ENCODE measurements at places on chromosomes 16 and 17.

DNA sequence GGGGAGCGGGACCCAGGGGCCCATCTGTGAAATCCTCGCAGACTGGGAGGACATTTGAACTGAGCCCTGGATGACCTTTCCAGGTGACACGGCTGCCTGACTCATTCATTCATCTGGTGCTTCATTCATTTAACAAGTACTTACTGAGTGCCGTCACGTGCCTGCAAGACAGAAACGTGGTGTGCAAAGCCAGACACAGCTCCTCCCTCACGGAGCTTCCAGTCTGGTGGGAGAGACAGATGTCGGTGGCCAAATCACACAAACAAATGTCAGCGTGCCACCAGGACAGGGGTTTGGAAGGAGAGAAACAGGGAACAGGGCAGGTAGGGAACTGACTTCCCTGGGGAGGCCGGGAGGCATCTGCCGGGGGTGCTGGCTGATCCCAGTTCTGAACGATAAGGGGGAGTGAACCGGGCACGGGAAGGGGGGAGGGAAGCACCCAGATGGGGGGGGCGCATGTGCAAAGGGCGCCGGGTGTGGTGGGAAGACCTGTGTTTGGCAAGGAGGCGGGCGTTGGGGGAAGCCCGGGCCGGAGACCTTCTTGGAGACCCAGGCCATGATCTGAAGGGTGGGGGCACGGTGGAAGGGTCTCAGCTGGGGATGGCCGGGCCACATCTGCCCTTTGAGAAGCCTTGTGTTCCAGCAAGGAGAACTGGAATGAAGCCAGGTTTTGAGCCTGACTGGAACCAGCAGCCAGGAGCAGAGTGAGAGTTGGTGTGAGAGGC, 93.6 kb upstream of the CIBAR2 start:
- DNase-seq = no peak

- DNase-seq = no peak
Observed at GRCh38 chr17:20127360-20128035, 118.3 kb downstream of the SPECC1 start.

GRCh38 chr16:7482032-7482431, 149.4 kb downstream of the RBFOX1 start:
- DNase-seq = no peak

- DNase-seq = no peak
Observed at GRCh38 chr17:348692-349425, 3.7 kb downstream of the RPH3AL start.

GRCh38 chr16:2771496-2772402, 5.3 kb downstream of the ELOB start:
- no peak for DNase-seq

GRCh38 chr17:79220713-79221291, 146.2 kb downstream of the ENGASE start:
- no peak for DNase-seq

- DNase-seq = no peak
Observed at GRCh38 chr16:734981-735881, 5.6 kb downstream of the CIAO3 start.

DNA sequence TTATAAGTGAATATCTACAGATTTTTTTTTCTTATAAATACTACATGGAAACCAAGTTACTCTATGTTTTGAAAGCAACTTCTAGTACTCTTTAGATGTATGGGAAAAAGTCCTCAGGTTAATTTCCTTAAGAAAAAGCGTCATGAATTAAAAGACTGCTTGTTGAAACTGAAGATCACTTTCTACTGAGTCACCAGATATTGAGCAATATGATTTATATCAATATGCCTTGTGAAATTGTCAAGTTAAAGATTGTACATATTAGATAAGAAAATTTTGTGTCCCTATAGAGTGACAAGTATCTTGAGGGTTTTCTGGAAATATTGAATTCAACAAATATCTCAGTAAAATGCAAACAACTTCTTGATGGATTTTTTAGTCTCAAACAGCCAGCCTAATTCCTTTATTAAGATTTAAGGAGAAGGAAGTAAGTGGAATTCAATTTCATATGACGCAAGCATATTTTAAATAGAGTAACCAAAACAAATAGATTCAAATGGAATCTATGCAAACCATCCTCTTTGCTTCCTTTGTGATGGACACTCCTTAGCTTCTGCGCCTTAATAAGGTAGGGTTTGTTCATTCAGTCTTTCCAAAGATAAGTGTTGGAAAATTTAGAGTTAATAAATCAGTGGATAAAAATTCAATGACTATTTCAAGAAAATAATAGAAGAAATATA, 16.6 kb downstream of the KRT12 start:
- DNase-seq = no peak

- DNase-seq = no peak
Observed at GRCh38 chr16:81601601-81602255, 157.1 kb downstream of the CMIP start.

DNA sequence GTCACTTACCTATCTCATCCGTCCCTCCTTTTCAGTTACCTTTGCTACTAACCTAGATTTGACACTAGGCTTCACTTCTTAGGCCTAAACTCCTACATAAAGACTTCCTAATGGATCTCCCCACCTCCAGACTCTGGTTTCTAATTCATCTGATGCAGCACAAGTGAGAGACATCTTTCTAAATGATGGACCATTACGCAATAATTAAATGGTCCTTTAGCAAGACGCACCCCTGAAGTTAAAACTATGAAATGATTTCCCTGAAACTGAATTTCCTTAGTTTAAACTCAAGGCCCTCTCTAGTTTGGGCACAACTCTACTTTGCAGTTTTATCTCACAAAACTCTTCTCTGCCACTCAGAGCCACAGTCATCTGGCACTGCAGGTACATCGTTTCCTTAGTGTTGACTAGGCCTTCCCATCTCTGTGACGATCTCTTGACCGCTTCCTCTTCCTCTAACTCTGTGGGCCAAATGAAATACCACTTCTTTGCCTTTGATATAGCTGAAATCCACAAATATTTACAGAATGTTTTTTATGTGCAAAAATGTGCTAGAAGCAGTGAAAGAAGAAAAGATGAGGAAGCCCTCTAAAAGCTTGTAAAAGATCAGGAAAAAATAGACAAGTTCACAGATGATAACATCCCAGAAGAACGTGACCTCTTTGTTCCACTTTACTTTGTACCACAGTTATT, 3.3 kb downstream of the SYNRG start:
- DNase-seq = no peak

GRCh38 chr17:57045868-57046704, 39.0 kb upstream of the AKAP1 start:
- no peak for DNase-seq

- no peak for DNase-seq
Observed at GRCh38 chr17:74452033-74452840, 14.2 kb upstream of the CD300A start.

DNA sequence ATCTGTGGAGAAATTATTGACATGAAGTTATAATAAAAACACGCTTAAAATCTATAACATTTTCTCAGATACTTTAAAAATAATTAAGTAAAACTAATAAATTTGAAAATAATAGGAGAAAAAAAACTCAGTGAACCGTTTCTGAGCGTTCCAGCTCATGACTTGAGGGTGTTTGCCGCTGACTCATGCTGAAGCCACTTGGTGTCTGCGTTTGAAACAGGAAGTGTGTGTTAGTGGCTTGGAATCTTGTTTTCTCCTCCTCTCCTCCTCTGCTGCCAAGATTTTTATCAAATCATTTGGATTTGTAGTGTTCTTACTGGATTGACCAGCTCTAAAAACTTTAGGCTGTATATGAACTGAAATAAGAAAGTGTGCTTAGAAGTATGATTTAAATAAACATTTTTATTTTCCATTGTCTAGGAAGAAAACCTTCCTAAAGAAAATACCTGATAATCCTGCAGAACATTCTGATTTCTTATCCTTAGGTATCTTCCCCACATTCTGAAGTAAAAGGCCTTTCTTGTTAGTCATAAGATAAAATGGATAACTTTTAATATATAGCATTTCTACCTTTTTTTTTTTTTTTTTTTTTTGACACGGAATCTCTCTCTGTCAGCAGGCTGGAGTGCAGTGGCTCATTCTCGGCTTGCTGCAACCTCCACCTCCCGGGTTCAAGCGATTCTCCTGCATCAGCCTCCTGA, 30.8 kb downstream of the USP10 start:
- no peak for DNase-seq

DNA sequence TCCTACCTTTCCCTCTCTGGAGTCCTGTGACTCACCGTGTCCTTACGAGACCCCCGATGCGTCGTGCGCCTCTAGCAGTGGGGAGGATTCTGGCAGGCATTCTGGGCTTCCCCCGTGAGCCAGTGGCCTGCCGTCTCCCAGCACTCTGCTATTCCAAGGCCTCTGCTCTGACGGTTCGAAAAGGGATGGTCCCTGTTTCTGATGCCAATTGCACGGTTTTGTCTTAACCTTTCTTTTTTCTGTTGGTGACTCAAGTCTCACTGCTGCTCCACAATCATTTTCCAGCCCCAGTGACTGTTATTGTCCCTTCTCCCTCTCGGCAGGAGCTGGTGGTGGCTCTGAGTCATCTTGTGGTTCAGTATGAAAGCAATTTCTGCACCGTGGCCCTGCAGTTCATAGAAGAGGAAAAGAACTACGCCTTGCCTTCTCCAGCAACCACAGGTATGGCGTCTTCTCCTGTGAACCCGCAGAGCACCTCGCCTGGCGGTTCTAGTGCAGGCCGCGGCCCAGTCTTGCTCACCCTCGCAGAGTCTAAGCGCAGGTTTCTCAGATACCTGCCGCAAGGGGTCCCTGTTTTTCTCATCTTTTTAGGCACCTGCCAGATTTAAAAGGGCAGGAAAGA, 100.1 kb upstream of the CHMP6 start:
- peak; percentile 43 for DNase-seq

- no peak for DNase-seq
Observed at GRCh38 chr16:15953477-15953876, 4.1 kb downstream of the ABCC1 start.

- DNase-seq = peak; percentile 26
Observed at GRCh38 chr16:31458073-31458843, 1.0 kb upstream of the ARMC5 start.

DNA sequence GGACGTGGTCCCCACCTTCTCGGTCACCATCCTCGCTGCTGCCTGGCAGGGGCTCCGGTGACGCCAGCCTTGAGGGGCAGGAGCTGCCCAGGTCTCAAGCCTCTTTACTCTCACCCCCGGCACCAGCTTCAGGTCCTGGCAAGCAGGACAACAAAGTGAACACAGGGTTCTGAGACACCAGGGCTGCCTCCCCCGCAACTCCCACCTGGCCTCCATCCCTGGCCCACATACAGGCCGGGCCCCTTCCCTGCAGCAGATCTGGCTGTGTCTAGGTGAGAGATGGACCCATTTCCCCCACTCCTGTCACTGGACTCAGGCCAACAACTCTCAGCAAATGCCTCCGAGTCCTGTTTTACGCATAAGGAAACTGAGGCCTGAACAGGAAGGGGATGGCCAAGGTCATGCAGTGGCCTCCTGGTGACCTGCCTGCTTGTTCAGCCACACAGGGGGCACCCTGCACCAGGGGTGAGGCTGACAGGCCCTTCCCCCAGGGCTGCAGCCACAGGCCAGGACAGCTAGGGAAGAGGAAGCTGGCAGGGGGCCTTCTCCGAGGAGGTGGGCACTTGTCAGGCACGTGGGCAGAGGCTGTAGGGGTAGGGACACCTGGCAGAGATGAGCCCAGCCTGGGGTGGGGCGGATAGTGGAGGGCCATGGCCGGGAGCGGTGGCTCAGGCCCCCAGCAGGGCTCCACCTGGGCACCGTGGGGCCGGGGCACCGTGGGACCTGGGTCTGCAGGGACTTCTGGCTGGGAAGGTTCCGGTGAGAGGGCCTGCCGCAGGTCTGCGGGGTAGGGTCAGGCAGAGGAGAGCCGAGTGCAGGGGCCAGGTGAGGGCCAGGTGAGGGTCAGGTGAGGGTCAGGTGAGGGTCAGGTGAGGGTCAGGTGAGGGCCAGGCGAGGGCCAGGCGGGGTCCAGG, 46.7 kb upstream of the PVALEF start:
- no peak for DNase-seq

DNA sequence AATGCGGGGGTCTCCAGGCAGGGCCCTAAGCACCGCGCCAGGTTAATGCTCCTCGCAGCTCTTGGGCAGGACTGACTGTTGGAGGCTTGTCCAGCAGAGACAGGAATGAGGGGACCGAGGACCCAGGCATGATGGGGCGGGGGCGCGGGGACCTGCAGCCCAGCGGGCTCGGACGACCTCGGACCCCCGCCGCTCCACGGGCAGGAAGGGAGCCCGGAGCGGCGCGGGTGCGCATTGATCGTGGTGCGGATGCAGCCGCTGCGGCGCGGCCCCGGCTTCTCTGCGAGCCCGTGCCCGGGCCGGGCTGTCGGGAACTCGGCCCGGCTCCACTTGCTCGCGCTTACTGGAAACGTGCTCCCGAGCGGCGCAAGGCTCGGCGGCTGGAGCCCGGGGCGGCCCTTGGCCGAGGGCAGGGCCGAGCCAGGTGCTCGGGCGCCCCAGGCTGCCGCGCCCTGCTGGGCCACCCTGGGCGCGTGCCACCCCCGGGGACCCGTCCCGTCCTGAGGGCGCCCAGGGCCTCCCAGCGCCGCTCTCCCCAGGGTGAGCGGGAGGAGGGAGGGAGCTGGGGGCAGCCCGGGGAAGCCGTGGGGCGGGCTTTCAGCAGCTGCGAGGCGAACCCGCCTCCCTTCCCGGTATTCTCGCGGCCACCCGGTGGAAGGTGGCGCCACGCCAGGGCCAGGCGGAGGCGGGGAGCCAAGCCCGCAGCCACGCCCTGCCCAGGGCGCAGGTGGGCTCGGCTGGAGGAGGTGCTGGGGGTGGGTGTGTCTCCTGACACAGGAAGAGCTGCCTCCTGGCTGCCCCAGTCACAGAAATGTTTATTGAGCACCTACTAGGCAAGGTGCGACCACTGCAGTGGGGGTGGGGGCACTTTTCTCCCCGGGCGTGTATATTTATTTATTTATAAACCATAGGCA, 45.9 kb downstream of the SOCS3 start:
- DNase-seq = peak; percentile 50

GRCh38 chr17:76434870-76435269, 18.1 kb downstream of the UBE2O start:
- DNase-seq = no peak

DNA sequence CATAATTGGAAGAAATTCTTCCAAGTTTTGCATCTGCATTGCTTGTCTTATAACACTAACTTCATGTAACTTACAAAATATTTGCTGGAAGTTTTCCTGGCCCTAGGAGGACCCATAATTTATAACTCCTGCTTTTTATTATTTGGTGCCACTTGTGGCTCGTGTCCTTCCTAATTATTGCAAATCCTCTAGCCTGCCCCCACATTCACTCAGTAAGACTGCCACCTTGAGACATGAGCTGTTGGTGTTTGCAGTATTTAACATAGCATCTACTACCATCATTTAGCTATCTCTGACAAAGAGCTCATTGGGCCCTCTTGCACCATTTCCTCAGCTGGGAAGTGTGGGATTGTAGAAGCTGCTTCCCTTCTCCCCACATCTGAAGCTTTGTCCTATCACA, 49.5 kb downstream of the FTO start:
- DNase-seq = no peak

GRCh38 chr17:298791-299450, 53.7 kb downstream of the RPH3AL start:
- no peak for DNase-seq

Measured in stimulated activated CD8-positive, alpha-beta memory T cell treated with anti-CD3 and anti-CD28 coated beads, Interleukin-15, amount 100 ng/mL, for 4 hours (primary cell).